ENCODE measurements at places on chromosomes 3 and 15.

DNA sequence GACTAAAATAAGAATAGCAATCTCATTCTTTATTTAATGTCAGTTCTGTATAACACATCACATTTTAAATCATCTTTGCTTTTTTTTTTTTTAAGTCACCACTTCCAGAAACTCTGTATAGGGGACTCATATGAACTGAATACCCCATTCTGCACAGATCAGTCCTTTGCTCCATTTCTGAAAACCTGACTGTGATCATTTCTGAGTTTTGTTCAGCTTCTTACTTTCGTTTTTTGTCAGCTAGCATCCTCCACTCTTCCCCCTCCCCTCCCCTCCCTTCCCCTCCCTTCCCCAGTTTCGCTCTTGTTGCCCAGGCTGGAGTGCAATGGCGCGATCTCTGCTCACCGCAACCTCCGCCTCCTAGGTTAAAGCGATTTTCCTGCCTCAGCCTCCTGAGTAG is 49.8 kb upstream of the SGO1 start:
- DNase-seq, result no peak

- DNase-seq, result no peak
Measured at GRCh38 chr3:37237252-37237651, 62.9 kb upstream of the LRRFIP2 start.

GRCh38 chr15:101480613-101481380 is 8.7 kb downstream of the PCSK6 start:
- no peak for DNase-seq

DNA sequence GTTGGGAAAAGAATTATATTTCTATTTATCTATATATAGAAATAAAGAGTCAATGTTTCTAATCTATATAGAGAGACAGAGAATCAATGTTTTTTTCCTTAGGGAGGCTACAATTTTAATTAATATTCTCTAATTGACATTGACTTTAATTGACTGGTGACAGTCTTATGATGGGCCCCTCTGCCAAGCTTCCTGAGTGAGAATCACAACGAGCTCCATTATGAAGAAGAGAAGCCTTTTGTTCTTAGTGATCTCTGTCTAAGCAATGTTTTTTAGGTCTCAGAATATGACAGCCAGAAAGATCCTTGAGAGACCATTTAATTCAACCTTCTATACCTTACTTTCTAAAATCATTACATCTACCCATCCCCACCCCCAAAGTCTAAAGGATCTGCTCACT is 70.9 kb downstream of the IGSF11 start:
- no peak for DNase-seq

- DNase-seq, result no peak
Measured at GRCh38 chr3:66239513-66240123, 18.8 kb downstream of the SLC25A26 start.

GRCh38 chr15:55245059-55245458 is 44.6 kb downstream of the RAB27A start:
- no peak for DNase-seq

- peak; percentile 38 for DNase-seq
Measured at GRCh38 chr3:187186801-187187421, 10.4 kb upstream of the RTP1 start.

DNA sequence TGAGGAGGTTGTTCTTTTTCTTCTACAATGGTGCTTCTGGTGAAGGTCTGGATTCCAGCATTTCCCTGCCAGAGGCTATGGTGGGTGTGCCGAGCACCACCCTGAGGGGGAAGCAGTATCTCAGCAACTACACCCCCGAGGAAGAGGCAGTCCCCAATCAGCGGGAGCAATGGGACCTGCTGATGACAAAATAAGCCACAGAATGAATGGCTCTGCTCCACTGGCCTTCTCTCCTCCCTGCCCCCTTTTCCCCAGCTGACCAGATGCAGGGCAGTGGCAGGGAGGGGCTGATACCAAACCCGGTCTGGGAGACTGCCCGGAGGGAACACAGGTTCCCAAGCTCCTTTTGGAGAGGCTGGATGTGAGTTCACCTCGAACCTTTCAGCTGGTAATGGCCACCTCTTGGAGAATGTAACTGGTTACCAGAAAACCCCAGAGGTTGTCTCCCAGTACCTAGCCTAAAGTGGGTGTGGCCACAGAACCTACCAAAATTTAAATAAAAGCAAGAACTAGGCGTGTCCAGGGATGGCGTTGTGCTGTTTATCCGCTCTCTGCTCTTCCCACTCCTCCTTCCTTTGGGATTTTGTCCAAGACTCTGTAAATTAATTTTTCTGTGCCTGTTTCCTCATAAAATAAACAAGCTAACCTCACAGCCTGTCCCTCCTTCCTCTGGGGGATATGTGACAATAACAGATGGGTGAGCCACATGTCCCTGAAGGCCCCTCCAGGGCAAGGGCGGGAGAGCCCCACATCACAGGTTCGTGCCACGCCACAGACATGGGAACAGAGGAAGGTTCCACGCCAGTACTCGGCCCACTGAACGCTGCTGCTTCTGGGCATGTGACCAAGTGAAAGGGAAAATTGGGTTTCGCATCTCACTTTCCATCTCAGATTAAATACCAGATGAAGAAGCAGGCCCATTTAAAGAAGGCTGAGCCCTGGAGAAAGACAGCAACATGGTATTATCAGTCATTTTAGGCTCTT is 35.1 kb upstream of the SPTBN5 start:
- DNase-seq, result no peak

DNA sequence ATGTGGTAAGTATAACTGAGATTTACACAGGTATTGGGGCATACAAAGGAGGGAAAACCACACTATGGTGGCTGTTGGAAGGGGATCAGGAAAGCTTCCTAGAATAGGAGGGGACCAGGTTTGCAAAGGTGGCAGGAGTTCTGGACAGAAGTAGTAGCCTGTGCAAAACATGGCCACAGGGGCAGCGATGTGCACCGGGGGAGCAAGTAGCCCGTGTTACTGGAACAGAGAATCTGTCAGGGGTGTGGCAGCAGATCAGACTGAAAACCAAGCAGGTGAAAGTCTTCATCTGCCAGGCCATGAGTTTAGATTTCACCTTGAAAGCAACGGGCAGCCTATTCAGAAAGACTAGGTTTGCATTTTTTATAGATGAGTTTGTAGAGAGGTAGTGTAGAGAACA is 182.3 kb upstream of the LPP start:
- DNase-seq, result no peak

- DNase-seq, result peak; percentile 15
Measured at GRCh38 chr3:37249717-37250116, 75.3 kb upstream of the LRRFIP2 start.

DNA sequence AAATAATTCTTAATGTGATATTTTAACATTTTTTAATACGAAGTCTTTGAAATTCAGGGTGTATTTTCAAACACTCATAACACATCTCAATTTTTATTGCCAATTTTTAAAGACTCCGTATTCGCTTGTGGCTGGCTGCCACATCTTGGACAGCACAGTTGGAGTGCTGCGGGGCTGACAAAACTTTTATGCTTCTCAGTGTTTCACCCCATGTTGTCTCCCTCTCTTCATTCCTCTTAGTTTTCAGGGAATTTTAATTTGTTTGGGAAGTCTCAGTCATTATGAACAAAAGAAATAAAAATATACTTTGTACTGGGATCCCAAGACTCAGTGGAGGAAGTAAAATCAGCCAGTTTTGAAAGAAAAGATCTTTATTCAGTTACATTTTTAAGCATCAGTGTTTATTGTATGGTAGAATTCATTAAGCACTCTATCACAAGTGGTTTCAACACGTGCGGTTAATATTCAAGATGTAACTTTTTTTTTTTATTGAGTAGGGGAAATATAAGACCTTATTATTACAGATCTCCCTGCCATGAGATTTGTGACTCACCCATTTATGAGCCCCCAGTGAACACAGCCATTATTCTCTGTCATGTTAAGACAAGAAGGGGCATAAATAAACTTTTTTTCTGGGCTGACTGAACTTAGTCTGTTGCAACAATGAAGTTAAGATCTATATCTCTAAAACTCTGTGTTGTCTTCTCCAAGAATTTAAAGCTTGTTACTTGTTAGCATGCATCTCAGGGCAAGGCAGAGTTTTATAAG is 26.8 kb downstream of the KAT2B start:
- DNase-seq, result peak; percentile 56

DNA sequence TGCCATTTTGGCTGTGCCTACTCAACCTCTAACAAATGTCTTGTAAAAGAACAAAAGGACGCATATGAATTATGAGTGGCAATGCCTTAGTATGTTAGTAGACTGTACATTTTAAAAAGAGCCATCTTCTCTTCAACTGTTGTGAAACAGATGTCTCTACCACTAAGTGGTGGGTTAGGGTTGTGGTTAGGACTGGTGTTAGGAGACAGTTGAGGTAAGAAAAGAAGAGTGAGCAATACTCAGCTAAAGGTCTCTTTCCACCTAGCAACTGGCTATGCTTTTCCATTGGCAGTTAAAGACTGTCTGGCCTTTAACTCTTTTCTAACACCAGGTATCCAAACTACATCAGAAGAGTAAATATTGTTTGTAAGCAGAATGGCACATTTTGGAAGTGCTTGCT is 221.7 kb upstream of the TBC1D5 start:
- no peak for DNase-seq

- DNase-seq, result peak; percentile 73
Measured at GRCh38 chr3:94249491-94250079, 186.7 kb downstream of the NSUN3 start.

GRCh38 chr15:69914960-69915359 is 182.8 kb downstream of the TLE3 start:
- no peak for DNase-seq

DNA sequence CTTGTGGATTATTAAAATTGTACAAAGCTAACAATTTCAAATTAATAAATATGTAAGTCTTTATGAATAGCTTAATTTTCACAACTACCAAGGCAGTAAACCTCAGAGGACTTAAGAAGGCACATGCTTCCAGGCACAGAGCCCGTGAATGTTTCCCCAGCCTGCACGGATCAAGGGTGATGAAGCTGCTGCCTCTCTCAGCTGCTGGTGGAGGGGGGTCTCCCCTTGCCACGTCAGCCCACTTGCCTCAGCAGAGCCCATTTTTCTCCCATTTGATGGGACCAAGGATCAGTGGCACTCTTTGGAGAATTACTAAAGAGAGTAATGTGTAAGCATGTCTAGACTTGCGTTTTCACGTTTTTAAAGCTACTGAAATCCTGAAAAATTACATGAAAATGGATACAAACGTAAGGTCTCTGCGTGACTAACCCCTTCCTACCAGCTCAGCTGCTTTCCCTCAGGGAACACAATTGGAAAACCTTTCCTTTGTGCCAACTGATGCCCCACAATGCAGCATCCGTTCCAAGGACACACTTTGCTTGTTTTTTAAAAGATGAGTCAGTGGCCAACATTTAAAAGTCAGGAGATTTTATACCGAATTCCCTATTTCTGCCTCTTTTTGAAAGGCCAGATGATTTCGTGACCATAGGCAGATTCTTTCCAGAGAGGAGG is 494.1 kb downstream of the GABRG3 start:
- DNase-seq, result peak; percentile 32

DNA sequence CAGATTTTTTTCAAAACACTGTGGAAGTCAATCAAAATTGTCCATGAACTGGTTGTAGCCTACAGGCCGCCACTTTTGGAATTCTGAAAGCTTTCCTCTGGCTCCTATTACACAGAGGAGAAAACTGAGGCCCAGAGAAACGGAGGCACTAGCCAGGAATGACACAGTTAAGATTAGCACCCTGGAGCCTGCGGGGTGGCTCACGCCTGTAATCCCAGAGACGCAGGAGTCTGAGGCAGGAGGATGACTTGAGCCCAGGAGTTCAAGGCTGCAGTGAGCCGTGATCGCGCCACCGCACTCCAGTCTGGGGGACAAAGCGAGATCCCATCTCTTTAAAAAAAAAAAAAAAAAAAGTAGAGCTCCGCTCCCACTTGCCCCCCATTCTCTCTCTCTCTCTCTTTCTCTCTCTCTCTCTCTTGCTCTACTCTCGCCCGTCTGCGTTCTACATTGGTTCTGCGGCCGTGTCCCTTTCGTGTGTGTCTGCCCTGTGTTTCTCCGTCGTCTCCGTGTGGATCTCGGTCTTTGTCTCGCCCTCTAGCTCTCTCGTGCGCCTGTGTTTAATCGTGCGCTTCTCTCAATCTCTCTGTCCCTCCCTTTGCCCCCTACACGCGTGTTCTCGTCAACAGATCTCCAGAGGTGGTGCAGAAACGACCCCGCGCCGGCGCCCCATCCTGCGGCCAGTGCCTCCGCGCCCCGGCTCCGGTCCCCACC is 512 bp upstream of the TRH start:
- peak; percentile 15 for DNase-seq

- DNase-seq, result peak; percentile 29
Measured at GRCh38 chr3:150960708-150961684, 11.5 kb downstream of the CLRN1 start.

GRCh38 chr3:175153595-175153994 is 294.5 kb downstream of the NAALADL2 start:
- no peak for DNase-seq
